HEK293T (cell line): ENCODE measurements at places on chromosomes 7 and 10.

DNA sequence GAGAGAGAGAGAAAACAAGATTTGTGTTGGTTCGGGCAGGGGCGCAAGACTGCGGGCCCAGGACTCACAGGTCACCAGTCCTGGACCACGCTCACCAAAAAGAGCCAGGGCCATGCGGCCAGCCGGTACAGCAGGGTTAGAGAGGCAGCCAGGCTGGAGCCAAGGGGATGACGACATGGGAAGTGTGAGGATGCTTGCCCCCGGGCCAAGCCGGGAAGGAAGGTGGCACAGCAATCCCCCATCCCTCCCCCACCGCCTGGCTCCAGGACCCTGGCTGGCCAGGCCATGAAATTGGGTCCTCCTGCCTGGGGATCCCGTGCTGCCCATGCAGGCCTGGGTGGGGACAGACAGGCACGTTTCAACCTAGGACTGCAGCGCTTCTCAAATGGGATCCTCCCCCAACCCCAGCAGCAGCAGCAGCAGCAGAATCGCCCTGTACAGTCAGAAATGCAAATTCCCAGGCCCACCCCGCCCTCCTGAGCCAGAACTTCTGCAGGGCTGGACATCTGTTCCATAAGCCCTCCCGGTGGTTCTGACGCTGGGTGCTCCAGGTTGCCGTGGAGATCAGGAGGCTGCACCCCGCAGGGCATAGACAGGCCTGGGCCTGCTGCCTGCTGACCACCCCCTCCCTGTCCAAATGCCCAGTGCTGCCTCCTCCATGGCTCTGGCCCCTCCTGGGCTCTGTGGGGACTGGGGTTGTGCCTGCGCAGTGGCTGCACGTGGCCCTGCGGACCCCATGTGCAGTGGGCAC, 35.0 kb downstream of the YKT6 start:
- DNase-seq, result no peak

GRCh38 chr10:32982293-32982709, 24.3 kb upstream of the ITGB1 start:
- no peak for DNase-seq

- no peak for DNase-seq
Measured at GRCh38 chr10:22542773-22543172, 171.6 kb downstream of the PIP4K2A start.

- DNase-seq, result no peak
Measured at GRCh38 chr7:93717217-93717900, 142.8 kb upstream of the CALCR start.

DNA sequence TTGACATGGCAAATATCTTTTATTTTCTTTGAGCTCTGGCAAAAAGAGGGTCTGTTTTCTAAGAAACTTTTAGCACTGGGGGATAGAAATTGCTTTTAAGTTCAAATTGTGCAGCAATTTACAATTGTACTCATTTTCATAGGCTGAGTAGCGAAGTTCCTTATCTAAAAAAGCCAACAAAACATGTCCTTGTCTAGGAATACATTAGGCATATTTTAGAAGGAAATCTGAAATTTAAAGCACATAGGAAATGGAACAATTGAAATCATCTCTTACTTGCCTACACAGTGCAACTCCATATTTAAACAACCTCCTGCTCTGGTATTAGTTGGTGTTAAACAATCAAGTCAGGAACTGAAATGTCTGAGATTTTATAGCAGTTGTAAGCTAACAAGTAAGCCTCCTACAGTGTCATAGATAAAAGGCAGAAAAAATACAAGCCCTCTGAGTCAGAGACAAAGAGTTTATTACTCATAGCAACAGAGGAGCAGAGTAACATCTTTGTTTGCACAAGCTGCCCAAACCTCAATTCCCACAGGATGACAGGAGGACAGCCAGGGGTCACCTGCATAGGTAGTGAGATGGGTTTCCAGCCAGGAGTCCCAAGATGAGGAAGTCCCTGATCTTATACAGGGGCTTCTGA, 280.2 kb upstream of the HGF start:
- peak; percentile 7 for DNase-seq

GRCh38 chr10:124222988-124223710, 129.8 kb upstream of the CHST15 start:
- no peak for DNase-seq

DNA sequence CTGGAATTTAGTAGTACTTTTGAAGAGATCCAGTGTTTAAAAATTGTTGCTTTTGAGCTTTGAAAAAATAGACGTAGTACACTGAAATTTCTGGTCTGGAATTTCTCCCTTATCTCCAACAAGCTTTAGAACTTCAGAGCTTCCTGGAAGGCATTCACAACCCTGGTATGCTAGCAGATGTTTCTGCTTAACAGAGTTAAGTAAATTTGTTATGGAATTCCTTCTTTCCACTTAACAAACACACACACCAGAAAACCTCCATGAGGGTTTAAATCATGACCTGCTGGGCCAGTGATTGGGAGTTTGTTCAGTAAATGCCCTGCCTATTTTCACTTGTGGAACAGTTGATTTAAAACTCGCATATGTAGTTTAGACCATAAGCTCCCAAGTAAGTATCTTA, 13.7 kb downstream of the ASB15 start:
- no peak for DNase-seq

GRCh38 chr10:97217299-97217698, 31.5 kb upstream of the SLIT1 start:
- DNase-seq, result no peak

GRCh38 chr10:8392216-8392615, 337.7 kb downstream of the GATA3 start:
- no peak for DNase-seq

GRCh38 chr10:123149568-123150270, 1.8 kb downstream of the HMX2 start:
- DNase-seq, result no peak

GRCh38 chr7:133253519-133253875, 619 bp downstream of the EXOC4 start:
- DNase-seq, result no peak

GRCh38 chr7:41870461-41871138, 167.7 kb upstream of the INHBA start:
- DNase-seq, result no peak

GRCh38 chr10:89646889-89647657, 2.0 kb upstream of the PANK1 start:
- no peak for DNase-seq

GRCh38 chr7:137836541-137836940, 10.2 kb downstream of the DGKI start:
- DNase-seq, result no peak

DNA sequence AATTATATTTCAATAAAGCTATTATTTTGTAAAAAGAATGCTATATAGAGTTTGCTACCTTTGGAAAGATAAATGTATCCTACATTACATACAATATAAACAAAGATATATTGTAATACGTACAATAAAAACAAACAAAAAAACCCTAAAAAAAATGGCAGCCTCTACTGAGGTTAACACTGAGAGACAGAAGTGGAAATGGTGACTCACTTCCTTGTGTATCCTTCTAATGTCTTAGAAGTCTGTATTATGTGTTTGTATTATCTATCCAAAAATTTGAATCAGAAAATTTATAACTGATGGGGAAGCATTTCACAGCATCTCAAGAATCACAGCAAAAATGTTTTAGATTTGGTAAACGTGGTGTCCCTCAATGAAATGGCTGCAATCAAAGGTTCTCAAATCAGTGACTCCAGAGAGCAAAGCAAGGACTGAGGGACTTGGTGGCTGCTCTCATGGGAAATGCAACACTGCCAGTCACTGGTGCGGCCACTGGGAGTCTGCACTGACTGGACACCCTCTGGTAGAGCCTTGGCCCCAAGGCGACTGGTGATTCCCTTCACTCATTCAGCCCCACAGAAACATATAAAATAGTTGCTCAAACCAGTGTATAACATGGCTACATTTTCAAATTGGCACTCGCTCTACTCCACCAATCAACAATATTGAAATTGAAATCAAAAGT, 53.8 kb downstream of the PANK1 start:
- DNase-seq, result peak; percentile 7

DNA sequence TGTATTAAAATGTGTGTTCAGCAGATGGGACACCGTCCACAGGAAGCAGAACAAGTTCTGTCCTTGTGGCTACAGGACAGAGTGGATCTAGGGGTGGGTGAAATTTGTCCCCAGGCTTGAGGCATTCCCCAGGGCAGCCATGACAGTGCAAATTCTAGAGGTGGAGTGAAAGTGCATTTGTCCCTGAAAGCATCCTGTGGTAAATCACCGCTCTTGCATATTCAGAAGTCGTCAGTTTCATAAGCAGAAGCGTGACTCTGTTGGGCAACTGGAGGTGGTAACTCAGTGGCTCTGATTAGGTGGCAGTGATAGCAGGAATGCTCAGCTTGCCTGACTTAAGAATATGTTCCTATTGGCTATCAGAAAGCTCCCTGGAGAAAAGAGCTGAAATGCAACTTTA, 96.6 kb downstream of the SNX10 start:
- DNase-seq, result no peak

DNA sequence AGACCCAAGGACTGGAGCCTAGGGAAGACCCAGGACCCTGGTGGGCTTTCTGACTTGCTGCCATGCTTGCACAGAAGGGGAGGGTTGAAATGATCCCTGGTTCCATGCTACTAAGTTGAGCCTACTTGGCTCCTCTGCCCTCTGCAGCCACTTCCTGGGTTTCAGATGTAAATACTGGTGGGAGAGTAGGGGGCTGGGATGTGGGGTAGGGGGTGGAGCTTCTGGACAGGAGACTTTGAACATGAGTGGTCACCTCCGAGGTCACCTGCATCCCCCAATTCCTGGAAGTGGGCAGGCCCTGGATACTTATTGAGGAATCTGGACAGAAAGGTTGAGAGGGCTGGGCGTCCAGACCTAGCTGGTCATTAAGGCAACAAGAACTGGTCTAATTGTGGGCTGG, 2.9 kb upstream of the ZMIZ1 start:
- DNase-seq, result no peak

GRCh38 chr7:83655951-83656556, 7.1 kb upstream of the SEMA3E start:
- peak; percentile 38 for DNase-seq

- no peak for DNase-seq
Measured at GRCh38 chr7:50333221-50333651, 28.7 kb downstream of the IKZF1 start.

GRCh38 chr10:72121389-72121788, 33.0 kb upstream of the SPOCK2 start:
- DNase-seq, result no peak

DNA sequence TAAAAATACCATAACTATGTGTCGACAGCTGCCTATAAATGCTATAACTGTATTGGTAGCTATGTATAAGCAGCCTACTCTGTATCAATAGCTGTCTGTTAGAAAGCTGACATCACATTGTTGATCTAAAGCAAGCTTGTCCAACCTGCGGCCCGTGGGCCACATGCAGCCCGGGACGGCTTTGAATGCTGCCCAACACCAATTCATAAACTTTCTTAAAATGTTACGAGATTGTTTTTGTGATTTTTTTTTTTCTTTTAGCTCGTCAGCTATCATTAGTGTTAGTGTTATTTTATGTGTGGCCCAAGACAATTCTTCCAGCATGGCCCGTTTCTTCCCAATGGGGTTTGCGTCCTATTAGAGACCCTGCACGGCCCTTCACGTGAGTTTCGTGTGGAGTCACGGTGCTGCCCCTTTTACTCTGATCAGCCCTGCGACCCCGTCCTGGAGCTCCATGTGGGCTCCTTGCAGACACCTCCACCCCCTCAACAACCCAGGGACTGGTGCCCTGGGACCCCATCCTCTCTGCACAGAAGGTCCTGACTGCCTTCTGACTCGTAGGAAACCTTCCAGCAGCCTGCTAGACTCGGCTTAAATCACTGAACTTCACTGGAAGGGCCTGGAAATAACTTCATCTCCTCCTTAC, 4.5 kb upstream of the PRKAR1B start:
- no peak for DNase-seq

DNA sequence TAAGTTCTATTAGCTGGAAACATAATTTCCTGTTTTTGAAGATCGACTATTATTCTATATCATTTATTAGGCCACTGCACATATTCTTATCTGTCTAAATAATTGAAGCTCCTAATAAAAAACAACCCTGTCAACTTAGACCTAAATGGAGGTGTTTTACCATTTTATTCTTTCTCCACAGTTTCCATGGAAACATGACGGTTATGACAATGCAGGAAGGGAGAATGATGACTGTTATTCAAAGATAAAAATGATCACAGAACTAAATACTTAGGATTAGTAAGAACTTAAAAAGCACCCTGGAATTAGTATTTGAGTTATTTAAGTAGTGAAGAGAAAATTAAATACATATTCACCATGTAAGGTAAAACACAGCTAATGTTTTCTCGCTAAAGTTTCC, 119.9 kb upstream of the DKK1 start:
- DNase-seq, result no peak

DNA sequence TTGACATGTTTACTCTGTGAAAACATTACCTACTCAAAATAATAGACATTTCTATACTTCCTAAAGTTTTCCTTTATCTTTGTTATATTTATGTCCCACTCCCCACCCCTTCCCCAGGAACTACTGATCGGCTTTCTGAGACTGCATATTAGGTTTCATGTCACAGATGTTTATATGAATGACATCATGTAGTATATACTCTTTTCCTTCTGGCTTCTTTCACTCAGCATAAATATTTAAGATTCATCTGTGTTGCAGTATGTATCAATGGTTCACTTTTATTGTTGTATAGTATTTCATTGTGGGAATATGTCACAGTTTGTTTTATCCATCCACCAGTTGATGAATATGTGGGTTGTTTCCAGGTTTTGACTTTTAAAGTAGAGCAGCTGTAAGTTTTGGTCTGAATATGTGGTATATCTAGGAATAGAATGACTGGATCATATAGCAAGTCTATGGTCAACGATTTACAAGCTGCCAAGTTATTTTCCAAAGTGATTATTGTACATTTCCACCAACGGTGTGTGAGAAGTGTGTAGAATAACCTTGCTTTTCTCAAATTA, 73.8 kb upstream of the CAV2 start:
- no peak for DNase-seq

DNA sequence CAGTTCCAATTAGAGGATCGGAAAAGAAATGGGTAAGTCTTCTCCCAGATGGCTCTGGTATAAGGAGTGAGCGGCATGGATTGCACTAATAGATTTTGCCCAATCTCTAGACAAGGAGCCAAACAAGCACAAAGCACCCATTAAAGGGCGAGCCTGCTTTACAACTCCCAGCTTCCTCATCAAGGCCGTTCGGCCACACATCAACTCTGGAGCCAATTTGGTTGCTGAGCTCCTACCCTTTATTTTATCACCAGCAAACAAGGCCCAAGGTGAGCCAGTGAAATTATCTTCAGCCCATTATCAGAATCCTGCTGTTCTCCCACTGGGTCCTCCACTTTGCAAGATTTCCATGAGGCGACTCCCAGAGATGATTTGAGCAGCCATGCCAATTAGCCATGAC, 292.2 kb upstream of the NPVF start:
- DNase-seq, result no peak

- DNase-seq, result peak; percentile 95
Measured at GRCh38 chr10:101840741-101841453, 2.7 kb downstream of the KCNIP2 start.

- no peak for DNase-seq
Measured at GRCh38 chr10:56662765-56663447, 301.8 kb upstream of the ZWINT start.

- DNase-seq, result no peak
Measured at GRCh38 chr10:7350541-7351195, 60.2 kb downstream of the SFMBT2 start.
